Fibroblast of skin of right biceps (primary cell): ENCODE measurements at places on chromosomes 6 and 20.
A peak's percentile ranks its signal among the peaks of the same experiment; 100 is the strongest.

DNA sequence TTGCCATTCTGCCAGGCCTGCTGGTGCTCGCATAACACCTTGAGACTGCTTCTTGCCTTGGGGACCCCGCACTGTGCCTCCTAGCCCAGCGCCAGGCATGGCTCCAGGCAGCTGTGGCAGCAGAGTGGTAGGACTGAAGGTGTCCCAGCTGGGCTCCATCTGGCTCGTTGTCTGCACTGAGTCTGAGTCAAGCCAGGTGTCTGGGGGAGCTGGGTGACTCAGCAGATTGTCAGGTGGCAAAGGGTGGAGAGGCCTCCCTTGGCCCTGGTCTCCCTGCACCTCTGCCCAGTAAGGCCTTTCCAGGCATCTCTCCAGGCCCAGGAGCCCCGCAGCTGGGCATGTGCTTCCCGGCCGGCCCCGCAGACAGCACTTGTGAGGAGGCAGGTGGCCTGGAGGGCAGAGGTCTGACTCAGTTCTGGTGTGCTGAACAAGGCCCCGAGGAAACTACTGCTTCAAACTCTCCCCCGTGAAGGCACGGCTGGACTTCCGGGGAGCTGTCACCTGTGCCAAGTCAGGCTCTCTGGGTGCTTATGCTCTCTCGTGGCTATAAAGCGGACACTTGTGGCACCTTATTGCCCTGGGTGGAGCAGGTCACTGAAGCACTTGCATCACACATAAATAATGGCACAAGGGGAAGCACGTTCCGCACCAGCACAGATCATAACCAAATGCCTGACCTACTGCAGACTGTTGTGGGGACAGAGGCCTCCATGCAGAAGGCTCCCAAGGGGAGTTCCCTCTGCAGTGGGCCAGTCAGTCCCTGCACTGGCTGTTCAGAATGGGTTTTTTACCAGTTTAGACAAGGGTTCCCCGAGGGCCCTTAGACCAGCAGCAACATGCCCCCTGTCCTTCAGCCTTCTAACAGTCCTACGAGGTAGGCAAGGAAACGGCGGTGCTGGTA, 27.5 kb downstream of the FOXC1 start:
- DNase-seq = no peak

DNA sequence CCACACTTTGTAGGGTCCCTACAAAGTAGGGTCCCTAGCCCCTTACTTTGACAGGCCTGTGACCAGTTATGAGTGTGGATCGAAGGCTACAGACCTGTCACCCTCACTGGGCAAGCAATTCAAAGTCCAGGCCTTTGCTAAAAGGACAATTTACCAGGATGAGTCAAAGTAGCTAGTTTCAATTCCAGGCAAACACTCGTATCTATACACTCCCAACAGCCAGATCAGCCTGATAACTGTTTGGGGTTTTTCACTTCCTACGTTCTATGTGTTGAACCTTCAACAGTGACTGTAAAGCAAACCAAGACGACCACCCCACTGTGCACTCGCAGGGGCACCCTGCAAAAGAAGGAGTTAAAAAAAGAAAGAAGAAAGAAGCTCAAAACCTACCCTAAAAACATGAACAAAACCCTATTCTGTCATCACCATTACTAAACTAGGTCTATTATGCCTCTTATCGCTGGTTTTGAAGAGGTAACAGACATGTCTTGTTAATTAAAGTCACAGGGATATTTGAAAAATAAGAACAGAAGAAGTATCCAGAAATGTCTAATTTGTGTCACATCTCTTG, 3.2 kb downstream of the GFOD1 start:
- no peak for DNase-seq

GRCh38 chr6:33995309-33996119, 150.4 kb downstream of the GRM4 start:
- DNase-seq = no peak

DNA sequence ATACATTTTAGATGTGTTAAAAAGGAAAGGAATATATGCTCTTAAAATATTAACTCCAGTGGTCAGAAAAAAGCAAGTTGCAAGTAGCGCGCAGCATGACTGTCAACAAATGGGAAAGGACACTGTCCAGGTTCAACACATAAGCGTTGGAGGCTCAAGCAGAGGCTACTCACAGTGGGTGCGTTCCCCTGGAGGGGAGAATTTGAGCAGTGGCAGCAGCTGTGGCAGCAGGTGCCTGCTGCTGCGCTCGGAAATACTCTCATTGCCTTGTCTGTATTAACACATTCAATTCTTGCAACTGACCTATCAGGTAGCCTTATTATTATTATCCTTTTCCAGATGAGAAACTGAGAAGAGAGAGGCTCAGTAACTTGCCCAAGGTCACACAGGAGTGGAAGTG, 21.9 kb upstream of the CCN6 start:
- DNase-seq = no peak

DNA sequence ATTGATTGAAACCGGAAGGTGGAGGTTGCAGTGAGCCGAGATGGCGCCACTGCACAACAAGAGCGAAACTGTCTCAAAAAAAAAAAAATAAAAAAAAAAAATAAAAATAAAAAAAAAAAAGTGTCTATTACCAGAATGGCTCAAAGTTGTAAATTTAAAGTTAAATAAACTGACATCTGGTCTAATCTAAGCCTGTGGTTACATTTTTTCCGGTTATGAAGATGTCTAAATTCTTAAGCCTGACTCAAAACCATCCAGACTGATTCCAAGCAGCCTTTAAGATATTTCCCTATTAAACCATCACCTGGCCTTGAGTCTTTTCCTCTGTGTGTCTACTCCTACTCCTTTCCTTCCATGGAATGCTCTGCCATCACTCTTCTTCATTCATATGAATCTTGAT, 371.7 kb upstream of the RUNX2 start:
- peak; percentile 61 for DNase-seq

DNA sequence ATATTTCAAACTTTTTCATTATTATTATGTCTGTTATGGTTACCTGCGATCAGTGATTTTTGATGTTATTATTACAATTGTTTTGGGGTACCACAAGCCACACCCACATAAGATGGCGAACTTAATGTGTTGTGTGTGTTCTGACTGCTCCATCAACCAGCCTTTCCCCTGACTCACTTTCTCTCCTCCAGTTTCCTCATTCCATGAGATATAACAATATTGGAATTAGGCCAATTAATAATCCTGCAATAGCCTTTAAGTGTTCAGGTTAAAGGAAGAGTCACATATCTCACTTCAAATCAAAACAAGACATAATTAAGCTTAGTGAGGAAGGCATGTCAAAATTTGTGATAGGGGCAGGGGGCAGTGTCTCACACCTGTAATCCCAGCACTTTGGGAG, 16.3 kb upstream of the POPDC3 start:
- DNase-seq = peak; percentile 44

DNA sequence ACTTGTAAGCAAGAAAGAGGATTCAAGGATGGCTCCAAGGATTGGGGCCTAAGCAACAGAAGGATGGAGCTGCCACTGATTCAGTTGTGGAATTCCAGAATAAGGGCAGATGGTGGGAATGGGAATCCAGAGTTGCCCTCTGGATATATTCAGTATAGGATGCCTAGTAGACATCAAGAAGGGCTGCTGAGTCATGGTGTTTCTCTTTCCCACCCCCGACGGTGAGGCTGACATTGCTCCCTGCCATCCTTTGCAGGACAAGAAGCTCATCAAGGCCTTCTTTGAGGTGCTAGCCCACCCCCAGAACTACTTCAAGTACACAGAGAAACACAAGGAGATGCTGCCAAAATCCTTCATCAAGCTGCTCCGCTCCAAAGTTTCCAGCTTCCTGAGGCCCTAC, 11.2 kb upstream of the ZNF76 start:
- peak; percentile 26 for DNase-seq

DNA sequence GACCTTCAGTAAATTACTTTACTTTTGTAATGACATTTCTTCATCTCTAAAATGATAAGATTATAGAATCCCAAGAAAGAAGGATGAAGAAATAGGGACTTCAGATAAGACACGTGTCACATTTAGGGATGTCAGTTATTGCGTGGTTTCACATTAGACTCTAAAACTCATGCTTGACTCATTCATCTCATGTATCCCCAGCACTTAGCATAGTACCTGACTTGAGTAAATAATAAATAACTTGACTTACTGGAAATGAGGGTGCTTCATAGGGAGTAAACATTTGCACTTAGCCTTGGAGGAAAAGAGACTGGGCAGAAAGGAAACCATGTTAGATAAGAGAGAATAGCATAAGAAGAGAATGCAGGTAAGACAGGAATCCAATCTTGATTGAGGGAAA, 37.2 kb downstream of the VTA1 start:
- no peak for DNase-seq

- DNase-seq = peak; percentile 93
Observed at GRCh38 chr6:36577301-36577700, 16.9 kb upstream of the SRSF3 start.

DNA sequence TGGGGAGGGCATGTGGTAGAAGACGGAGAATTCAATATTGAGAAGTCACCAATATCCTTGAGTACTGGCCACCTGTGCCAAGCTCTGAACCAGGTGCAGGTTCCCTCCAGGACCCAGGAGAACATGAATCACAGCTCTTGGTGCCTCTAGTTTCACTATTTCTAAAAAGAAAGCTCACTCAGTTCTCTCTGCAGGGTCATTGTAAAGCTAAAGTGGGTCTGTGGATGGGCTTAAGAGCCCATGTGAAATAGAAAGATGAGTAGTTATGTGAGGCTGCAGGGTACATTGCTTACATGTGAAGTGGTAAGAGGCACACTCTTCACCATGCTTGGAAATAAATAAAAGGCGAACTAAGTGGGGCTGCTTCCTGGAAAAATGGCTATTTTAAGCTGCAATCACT, 43.6 kb downstream of the ZNF831 start:
- DNase-seq = no peak

GRCh38 chr6:87407561-87407900, 241 bp upstream of the CFAP206 start:
- DNase-seq = no peak

DNA sequence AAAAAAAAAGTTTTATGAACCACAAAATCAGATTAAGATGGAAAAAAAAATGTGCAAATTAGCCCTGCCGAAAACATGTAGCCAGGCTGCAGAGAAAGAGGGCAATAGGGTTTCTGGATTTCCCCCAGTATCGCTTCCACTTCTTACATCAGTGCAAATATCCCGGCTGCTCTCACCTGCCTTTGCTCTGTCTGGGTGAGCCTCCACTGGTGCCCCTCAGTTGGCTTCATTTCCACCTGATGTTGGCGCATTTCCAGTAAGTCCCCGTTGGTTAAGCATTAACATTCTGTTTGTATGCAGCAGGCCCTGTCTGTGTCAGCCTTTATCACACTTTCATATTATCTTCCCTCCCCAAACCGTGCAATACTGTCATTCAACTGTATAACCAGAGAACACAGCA, 215.1 kb downstream of the CBLN4 start:
- DNase-seq = no peak

DNA sequence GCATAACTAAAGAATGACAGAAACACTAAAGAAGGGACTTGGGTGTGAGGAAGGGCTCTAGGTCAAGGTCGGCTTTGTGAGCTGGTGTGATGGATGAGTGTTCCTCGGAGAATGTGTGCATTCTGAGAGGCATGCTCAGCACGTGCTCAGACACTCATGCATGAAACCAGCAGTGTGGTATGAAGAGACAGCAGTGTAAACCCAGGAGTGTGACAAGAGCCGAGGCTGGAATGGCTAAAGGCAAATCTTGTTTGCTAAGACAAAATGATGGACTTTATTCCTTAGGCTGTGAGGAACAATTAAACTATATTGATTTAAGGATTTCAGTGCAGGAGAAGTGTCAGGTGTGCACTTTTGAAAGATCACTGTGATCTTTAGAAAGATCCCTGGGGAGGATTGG, 107.4 kb upstream of the MAP7 start:
- peak; percentile 50 for DNase-seq

DNA sequence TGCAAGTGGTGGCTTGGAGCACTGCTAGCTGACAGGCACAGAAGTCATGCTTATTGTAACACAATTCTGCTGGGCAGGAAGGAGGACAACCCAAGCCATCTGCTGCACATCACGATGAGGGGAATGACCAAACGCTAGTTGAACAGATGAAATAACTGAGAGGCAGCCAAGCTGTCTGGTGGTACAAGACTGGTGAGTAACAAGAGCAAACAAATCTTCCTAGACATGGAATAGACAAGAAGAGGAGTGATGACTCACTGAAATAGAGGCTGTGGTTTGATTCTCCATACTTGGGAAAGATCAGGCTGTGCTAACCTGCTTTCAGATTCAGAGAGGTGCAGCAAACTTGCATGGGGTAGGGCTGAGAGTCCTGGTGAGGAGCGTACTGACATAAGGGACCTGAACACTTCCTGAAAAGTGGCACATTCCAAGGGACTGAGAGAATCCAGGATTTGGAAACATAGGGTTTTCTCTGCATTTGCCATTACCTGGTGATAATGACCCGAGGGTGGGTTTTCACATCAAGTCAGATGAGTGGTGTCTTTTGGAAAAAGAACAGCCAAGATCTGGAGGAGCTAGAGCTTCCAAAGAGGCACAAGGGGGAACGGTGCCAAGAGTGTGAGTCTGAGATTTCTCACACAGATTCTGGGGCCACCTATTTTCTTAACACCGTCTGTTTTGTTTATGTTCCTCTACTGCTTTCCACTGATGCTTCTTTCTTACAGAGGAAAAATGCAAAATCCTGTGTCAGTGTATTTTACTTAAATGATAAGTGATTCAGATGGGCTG, 60.0 kb downstream of the PRL start:
- DNase-seq = peak; percentile 99

DNA sequence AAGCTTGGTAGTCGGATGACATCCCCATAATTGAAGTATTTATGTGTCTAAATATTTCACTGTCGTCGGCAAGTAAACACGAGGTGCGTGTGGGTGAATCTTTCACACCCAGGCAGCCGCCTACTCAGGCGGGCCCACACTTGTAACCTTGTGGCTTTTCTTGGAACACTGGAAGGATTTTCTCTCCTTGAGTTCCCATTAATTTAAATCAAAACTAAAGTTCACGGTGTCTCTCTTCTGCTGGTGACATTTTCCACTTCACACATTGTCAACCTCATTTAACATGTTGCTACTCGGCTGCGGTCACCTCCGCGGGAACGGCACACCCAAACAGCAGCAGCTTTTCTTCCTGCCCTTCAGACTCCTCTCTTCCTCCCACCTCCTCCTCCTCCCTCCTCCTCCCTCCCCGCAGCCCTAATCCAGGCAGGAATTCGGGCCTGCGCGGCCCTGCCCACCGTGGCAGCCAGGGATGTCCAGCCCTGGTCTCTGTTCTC, 336.6 kb downstream of the QKI start:
- no peak for DNase-seq
